ENCODE measurements at places on chromosomes 13 and 19.

DNA sequence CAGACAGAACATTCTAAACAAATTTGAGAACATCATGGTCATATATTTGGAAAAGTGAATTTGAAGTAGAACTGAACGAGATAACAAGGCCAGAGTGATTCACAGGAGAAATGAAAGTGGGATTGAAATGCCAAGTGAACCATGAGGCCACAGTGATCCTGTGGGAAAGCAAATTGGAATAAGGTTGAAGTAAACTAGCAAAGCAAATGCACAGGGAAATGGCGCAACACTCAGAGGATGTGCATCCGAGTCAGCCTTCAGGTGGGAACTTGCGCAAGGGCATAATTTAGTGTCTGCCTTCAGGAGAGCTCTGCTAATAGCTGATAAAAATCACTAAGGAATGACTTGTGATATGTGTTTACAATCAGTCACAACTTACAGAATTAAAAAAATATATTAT lies 696.6 kb downstream of the LIG4 start:
- DNase-seq, result no peak

DNA sequence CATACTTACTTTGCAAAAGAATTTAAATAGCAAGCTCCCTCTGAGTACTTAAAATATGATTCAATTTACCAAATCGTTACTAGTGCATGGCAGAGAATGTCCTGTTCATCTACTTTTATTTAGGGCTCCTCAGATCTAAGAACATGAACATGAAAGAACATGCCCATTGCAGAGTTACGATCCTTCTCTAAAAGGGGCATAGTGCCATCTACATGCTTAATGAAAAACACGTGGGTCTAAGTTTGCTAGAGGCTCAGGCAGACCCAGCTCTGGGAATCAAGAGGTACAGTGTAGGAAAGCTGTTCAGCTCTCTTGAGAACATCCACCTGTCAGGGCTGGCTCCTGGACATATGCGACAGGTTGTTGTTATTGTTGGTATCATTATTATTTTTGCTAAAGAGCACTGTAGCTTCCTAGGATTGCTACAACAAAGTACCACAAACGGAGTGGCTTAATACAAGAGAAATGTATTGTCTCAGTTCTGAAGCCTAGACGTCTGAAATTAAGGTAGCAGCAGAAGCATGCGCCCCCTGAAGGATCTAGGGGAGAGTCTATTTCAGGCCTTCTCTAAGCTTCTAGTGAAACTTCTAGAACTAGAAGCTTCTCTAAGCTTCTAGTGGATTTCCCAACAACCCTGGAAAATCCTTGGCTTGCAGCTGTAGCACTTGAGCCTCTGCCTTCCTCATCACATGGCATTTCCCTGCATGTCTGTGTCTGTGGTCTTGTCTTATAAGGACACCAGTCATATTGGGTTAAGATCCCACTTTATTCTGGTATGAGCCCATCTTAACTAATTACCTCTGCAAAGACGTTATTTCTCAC lies 133.9 kb downstream of the DCT start:
- no peak for DNase-seq

DNA sequence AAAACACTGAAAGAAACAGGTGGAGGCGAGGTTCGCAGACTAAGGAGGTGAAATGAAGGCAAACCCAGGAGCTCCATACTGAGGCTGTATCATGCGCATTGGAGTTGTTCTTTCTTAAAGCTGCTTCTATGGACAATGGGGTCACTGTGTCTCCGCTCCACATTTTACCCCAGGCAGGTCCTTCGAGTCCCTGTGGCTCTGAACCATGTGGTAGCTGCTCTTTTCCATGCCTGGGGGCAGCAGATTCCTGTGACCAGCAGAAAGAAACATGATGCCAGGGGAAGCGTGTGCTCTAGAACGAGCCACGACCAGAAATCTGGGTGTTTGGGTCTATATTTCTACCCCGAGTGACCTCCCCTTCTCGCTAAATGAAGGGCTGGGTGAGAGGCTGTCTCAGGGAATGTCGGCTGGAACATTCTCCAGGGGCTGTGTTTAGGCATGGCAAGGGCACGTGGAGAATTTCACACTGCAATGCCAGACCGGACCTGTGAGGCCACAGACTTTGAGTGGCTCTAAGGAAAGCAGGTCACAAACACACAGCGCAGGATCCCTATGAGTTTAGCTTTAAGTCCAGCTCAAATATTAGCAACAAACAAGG lies 95.7 kb upstream of the IRS2 start:
- no peak for DNase-seq

DNA sequence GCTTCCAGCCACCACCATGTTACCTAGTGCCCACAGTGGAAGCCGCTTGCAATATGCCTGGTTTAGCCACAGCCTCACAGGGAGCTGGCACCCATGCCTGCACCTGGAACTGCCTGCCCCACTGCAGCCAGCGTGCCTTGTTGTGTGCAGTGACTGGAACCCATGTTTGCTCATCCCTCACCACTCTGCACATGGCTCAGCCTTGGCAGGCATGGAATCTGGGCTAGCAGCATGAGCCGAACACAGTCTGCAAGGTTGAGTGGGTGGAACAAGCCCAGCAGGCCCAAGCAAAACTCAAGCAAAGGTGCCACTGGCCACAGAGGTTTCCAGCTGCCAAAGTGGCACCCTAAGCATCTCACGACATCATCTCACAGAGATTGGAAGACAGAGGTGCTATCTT lies 269.5 kb downstream of the PCDH20 start:
- no peak for DNase-seq

DNA sequence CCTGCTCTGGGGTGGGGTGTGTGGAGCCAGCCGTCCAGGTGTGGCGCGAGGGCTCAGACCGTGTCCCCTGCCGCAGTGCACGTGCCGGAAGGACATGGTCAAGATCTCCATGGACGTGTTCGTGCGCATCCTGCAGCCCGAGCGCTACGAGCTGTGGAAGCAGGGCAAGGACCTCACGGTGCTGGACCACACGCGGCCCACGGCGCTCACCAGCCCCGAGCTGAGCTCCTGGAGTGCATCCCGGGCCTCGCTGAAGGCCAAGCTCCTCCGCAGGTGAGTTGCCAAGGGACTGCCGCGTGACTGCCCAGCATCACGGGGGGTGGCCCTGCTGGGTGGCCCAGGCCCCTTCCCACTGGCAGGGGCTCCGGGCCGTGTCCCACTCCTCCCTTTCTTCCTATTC lies 141.6 kb downstream of the KDM4B start:
- no peak for DNase-seq

DNA sequence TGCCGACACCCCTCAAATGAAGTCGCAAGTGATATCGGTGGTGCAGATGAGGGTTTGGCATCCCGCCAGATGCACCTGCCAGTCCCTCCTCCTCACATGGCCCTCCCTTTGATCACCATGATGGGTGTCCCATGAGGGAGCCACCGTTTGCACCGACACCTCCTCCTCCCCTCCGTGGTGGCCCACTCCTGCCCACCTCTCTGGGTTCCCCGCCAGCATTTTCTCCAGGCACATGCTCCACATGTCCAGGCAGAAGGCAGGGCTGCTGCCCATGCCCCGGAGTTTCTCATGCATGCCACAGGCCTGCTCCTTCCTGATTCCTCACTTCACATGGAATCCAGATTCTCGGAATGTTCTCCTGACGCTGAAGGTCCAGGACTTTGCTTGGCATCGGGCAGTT lies 49.3 kb downstream of the COL4A2 start:
- DNase-seq, result no peak

DNA sequence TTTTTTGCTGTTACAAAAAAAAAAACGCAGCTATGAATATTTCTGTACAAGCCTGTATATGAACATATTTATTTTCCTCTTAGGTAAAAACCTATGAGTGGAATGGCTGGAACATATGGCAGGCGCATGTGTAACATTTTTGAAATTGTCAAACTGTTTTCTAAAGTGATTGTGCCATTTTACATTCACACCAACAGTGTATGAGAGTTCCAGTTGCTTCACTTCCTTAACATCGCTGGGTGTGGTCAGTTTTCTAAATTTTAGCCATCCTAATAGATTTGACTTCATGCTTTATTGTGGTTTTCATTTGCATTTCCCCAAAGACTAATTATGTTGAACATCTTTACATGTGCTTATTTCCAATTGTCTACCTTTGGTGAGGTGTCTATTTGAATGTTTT lies 306.8 kb downstream of the KCNRG start:
- DNase-seq, result no peak

- DNase-seq, result no peak
Measured at GRCh38 chr13:45468635-45469034, 3.9 kb downstream of the COG3 start.

GRCh38 chr13:100589178-100589725 lies 663 bp upstream of the GGACT start:
- no peak for DNase-seq

GRCh38 chr13:49220036-49220855 lies at the start of gene MLNR:
Gene MLNR (plus strand): TSS chr13:49220338. CDS start chr13:49220338, 0 bp downstream.
- DNase-seq, result peak; percentile 22

- DNase-seq, result no peak
Measured at GRCh38 chr13:58855283-58855682, 1223.7 kb downstream of the PCDH17 start.

GRCh38 chr19:54449701-54450069 lies 686 bp downstream of the LENG8 start:
- DNase-seq, result no peak

GRCh38 chr13:109760402-109760801 lies 26.0 kb downstream of the IRS2 start:
- no peak for DNase-seq

GRCh38 chr13:75202981-75203380 lies 279.0 kb downstream of the TBC1D4 start:
- DNase-seq, result no peak

DNA sequence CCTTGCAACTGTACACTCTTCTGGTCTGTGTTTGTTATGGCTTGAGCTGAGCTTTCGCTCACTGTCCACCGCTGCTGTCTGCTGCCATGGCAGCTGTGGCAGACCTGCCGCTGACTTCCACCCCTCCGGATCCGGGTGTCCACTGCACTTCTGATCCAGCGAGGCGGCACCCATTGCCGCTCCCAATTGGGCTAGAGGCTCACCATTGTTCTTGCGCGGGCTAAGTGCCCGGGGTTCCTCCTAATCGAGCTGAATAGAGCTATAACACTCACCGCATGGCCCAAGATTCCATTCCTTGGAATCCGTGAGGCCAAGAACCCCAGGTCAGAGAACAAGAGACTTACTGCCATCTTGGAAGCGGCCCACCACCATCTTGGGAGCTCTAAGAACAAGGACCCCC lies 2.2 kb upstream of the PSMC4 start:
- DNase-seq, result no peak

DNA sequence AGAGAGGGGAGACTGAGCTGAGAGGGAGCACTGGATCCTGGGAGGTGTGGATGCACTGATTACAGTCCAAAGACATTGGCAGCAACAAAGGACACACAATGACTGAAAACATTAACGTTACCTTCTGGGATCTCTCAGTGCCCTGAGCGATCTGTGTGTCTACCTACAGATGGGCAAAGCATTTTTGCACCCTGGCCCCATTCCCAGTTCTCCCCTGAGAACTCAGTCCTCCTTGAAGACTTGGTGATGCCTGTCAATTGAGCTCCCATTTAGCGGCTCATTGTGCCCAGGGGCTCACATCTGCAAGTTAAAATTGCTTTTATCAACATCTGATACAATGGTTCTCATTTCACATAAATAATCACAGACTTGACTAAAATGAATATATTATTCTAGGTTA lies 62.5 kb downstream of the CDADC1 start:
- no peak for DNase-seq

GRCh38 chr13:91725646-91726045 lies 327.2 kb downstream of the GPC5 start:
- DNase-seq, result no peak

- no peak for DNase-seq
Measured at GRCh38 chr13:31797154-31797775, 57.9 kb downstream of the RXFP2 start.

GRCh38 chr19:14809272-14810057 lies 25.5 kb downstream of the OR7A5 start:
- no peak for DNase-seq
